NCI-H774 (cell line): ENCODE measurements at places on chromosomes 3 and 15.

GRCh38 chr3:180295811-180296210 lies 259.1 kb upstream of the PEX5L start:
- DNase-seq, result peak; percentile 3

DNA sequence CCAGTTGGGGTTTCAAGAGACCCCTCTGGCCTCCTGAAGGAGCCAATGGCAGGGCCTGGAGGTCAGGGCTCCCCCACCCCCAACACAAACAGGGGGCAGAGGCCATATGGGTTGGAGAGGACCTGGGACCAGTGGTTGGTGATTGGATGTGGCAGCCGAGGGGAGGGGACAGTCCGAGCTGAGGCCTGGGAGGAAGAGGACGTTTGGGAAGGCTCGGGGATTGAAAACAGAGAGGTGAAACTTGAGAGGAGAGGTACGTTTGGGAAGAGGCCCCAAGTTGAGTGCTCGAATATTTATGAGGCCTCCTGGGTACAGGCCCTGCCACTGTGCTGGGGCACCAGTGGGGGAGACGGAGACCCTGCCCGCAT lies 53.7 kb downstream of the DNAJB8 start:
- no peak for DNase-seq

- DNase-seq, result no peak
These were observed 7.7 kb downstream of the CCR5 start for GRCh38 chr3:46378426-46378942.

DNA sequence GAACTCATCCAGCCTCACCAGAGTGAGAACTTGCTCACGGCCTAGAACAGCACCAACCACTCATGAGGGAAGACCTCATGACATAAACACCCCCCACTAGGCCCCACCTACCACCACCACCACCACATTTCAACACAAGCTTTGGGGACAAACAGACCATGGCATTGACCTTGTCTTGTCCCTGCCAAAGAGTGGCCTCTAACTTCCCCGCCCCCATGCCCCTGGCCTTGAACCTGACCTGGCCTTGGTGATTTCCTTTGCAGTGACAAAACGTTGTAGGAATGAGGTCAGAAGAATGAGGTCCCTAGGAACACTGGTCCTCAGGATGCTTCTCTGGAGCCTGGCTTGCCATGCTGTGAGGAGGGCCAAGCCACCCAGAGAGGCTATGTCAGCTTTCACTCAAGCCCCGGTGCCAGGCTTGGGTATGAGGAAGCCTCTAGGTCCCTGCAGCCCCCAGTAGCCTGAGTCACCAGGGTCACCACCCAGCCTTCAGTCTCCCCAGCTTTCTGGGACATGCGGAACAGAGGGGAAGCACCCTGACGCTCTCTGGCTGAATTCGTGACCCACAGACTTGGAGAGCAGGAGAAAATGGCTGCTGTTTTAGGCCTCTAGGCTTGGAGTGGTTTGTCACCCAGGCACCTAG lies 57.9 kb downstream of the TPRA1 start:
- DNase-seq, result no peak

DNA sequence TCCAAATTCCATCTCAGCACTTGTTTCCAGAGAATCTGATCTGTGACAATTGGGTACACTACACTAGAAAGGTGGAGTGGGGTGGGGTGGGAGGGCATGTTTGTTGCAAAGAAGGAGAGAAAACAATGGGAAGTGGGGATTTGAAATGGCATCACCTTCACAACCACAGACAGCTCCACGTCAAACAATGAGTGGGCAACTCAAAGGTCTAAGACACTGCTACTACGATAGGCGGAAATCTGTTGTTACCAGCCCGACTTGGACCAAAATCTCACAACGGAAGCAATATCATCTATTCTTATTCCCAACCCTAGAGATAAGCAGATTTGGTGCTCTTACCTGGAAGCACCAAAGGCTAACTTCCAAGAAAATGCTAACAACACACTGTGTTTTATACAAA lies 3.3 kb downstream of the CYP19A1 start:
- no peak for DNase-seq

DNA sequence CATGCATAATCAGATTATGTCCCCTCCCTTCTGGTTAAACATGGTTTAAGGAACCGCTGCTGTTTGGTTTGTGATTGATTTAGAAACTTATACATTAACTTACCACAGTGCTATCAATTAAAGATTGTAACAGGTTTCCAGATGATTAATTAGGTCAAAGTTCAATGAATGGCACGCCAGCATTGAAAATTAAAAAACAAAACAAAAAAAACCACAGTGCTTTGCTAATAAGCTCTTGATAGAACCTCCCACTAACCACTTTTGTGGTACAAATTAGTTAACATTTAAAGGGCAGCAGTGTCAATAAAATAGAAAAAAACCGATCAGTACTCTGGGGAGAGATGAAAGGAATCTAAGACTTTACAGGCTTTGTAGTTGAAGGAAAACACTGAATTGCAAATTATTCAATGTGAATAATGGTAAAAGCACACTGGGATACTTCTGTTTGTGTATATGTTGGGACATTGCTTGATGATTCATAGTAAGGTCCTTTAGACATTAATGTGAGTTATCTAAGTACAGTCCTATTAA lies 7.6 kb upstream of the C3orf38 start:
- no peak for DNase-seq

GRCh38 chr3:115912372-115912771 lies 289.1 kb downstream of the GAP43 start:
- no peak for DNase-seq

- DNase-seq, result no peak
These were observed 393.7 kb upstream of the GRM7 start for GRCh38 chr3:6467186-6467585.

- no peak for DNase-seq
These were observed 27.1 kb upstream of the LAMP3 start for GRCh38 chr3:183189641-183190040.

DNA sequence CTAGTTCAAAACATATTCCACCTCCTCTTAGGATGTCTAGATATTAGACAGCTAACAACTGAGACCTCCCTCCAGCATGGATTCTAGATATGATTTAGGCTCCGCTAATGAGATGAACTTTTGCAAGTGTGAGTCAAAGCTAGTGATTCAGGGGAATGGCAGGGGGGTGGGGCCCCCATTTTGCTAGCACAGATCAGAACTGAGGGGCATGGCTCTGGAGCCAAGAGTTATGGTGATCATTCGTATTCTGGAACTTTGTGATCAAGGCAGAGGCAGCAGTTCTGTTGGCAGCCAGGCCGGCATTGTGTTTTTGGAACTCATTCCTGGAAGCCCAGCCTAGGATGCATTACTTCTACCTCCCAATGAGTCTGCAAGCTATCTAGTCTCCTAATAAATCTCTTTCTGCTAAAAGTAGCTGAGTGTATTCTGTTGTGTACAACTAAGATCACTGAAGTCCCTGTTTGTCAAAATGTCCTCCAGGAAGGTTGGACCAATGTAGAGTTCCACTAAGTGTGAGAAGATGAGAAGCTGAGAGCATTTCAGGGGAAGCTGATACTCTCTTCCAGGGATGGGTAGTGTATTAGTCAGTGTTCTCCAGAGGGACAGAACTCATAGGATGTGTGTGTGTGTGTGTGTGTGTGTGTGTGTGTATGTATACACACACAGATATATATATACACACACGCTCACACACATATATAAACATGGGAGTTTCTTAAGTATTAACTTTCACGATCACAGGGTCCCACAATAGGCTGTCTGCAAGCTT lies 312.7 kb downstream of the TLE3 start:
- no peak for DNase-seq

- DNase-seq, result no peak
These were observed 127.6 kb upstream of the GBE1 start for GRCh38 chr3:81888914-81889557.

GRCh38 chr3:73768524-73769308 lies 144.0 kb upstream of the PDZRN3 start:
- no peak for DNase-seq

- no peak for DNase-seq
These were observed 85.1 kb downstream of the OXNAD1 start for GRCh38 chr3:16349986-16350596.

- no peak for DNase-seq
These were observed 79.5 kb upstream of the BLM start for GRCh38 chr15:90637693-90638092.

GRCh38 chr3:63992516-63993209 lies 30.6 kb downstream of the PSMD6 start:
- no peak for DNase-seq

GRCh38 chr15:60400944-60401343 lies 3.2 kb upstream of the ANXA2 start:
- DNase-seq, result no peak

- DNase-seq, result no peak
These were observed 30.0 kb downstream of the SLC6A11 start for GRCh38 chr3:10845839-10846656.

GRCh38 chr15:50134524-50135024 lies 15.5 kb upstream of the ATP8B4 start:
- no peak for DNase-seq

DNA sequence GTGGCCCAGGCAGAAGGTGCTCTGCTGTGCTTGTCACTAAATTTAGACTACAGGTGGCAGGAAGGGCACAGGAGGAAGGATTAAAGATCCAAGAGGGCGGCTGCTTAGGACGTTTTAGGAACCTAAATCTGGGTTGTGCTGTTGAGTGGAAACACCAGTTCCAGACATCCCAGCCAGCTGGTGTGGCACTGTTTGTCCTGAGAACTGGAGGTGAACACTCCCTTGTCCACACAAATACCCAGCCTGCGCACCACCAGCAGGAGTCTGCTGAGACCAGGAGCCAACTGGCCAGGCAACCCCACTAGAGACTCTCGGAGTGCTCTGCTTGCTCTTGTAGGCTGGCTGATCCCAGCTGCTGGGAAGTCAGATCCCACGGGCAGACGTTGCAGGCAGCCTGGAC lies 30.3 kb upstream of the UACA start:
- no peak for DNase-seq

DNA sequence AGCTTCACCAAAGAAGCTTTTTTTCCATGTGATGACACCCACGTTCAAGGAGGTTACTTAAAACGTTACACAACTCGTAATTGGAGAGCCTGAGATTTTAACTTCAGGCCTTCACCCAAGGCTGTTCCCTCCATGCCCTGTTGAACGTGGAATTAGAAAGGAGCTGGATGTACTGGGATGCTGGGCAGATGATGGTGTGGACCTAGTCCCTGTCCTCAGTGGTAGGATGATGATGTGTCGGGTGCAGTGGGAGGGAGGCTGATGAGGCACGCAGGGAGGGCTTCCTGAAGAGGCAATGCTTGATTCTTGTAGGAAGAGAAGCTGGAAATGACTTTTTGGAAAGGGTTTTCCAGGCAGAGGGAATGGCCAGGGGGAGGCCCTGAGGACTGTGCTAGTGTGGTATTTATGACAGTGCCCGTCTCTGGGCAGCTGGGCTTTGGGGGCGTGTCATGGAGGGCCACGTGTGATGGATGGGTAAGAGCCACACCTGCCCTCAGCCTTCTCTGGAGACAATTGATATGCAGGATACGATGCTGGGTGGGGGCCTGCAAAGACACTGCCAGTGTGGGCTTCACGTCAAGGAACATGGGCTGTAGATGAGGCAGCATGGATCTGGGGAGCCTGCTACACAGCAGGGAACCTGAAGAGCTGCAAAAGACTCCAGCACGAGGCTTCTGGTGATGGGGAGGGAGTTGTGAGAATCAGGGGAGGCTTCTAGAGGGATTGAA lies 15.3 kb downstream of the SYNM start:
- no peak for DNase-seq

- peak; percentile 2 for DNase-seq
These were observed 116.2 kb downstream of the ROBO1 start for GRCh38 chr3:79651536-79652065.

DNA sequence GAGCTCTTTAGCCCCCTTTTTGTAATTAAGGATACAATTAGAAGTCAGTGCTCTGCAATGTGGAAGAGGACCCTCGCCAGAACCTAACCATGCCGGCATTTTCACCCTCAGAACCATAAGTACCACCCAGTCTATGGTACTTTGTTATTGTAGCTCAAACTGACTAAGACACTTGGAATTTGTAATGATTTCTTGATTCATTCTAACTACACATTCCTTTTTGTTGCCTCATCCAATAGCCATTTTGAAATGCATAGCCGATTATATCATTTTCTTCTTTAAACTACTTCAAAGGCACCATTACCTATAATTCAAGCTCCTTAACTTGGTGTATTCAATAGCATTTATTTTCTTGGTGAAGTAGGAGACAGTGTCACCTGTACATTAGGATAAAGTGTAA lies 61.4 kb downstream of the GLB1 start:
- no peak for DNase-seq

DNA sequence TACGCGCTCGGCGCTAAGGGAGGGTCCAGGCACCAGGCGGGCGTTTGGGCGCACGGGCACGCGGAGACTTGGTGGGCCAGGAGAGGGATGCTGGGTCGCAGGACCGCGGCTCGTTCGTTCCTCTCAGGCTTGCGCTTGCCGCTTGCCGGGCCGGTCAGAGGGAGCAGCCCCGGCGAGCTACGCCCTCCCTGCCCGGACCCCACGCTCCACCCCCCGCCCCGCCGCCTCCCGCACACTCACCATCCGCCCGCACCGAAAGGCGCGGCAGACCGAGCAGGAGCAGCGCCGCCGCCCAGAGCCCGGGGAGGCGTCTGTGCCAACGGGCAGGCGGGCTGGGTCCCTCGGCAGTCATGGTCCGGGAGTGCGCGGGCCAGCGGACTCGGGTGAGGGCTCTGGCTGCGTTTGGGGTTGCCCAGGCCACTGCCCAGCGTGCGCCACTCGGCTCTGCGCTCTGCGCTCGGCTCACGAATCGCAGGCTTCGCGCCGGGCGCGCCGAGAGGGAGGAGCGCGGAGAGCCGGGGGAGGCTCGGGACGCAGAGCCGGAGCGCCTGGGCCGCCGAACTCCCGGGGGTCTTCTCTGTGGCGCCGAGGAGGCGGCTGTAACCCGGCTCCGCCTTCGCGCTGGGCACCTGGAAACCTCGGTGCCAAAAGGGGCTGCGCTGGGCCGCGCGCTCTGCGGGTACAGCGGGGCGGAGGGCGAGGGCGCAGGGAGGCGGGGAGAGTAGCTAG lies at the start of gene SUSD5:
Gene SUSD5 (minus strand): TSS at position 365 of the 729 bp plus-strand sequence. CDS start 13 bp downstream, at position 352.
- DNase-seq, result no peak

- peak; percentile 8 for DNase-seq
These were observed 198.3 kb downstream of the ADAMTS9 start for GRCh38 chr3:64489361-64490044.

DNA sequence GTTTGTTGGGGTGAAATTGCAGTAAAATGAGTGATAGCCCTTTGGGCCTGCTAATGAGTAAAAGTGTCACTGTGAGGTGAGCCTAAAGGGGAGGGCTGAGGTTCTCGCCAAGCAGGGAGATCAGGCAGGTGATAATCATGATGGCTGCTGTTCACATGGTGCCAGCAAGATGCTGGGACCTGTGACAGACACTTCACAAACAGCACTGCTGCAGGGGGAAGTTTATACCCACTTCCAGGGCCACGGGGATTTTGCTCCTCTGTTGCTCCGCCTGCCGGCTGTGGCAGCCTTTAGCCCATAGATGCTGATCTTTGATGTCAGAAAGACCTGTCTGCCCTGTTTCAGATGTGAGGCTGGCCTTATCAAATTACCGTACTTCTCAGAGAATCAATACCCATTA lies 96.7 kb downstream of the SV2B start:
- DNase-seq, result no peak

- no peak for DNase-seq
These were observed 451 bp downstream of the CCR5AS start for GRCh38 chr3:46406443-46406787.

GRCh38 chr3:114290911-114291901 lies 2.6 kb upstream of the TIGIT start:
- DNase-seq, result peak; percentile 16

- no peak for DNase-seq
These were observed 36.8 kb downstream of the KAT2B start for GRCh38 chr3:20077068-20077467.

GRCh38 chr3:140453750-140454149 lies 224.1 kb upstream of the TRIM42 start:
- no peak for DNase-seq

- no peak for DNase-seq
These were observed 51.7 kb downstream of the PHLDB2 start for GRCh38 chr3:111910806-111911205.
